Activated T-cell treated with anti-CD3 and anti-CD28 coated beads, Interleukin-2, amount 50 U/mL, for 24 hours (primary cell): ENCODE measurements at places on chromosomes 13 and 19.

DNA sequence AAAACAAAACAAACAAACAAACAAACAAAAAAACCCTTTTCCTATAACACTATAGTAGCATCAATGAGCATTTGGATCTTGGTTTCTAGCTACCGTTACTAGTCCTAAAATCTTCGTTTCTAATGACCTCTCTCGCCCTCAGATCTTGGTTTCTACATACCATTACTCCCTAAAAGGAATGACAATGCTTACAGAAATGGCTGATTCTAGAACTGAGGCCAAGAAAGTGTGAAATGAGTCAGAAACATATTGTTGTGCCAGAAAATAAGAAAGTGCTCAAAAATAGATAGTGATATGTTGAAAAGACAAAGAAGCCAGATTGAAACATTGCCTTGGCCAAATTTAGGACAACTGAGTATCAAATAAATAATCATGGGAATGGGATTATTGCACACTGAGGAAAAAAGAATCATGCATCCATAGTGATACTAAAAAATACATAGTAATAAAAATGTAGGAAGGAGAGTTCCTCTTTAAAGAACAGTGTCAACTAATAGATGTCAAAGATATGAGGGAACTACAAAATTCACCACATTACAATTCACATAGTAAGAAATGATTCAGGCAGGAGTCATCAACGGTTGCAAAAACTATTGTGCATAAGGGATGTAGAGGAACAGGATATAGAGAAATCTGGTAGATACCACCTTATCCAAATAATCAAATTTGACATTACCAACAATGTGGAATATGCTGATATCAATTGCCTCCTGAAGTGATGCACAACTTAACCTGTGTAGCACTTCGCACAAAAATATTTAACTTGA, 386.6 kb downstream of the DIAPH3 start:
- H3K27ac ChIP-seq: no peak overlapping the region
- no peaks in the 10 kb centered on the region for H3K4me1 ChIP-seq
- no peak overlapping the region for H3K4me3 ChIP-seq
- no peaks in the 10 kb centered on the region for H3K27me3 ChIP-seq
- no peaks in the 10 kb centered on the region for H3K36me3 ChIP-seq
- DNase-seq: no peak

GRCh38 chr19:51114087-51114729, 6.0 kb upstream of the CTU1 start:
- DNase-seq: peak; percentile 57
- H3K36me3 ChIP-seq: no peaks in the 10 kb centered on the region
- H3K27me3 ChIP-seq: no peaks in the 10 kb centered on the region
- peak overlapping the region; percentile 93 for H3K27ac ChIP-seq
- peak overlapping the region; percentile 28 for H3K4me3 ChIP-seq

DNA sequence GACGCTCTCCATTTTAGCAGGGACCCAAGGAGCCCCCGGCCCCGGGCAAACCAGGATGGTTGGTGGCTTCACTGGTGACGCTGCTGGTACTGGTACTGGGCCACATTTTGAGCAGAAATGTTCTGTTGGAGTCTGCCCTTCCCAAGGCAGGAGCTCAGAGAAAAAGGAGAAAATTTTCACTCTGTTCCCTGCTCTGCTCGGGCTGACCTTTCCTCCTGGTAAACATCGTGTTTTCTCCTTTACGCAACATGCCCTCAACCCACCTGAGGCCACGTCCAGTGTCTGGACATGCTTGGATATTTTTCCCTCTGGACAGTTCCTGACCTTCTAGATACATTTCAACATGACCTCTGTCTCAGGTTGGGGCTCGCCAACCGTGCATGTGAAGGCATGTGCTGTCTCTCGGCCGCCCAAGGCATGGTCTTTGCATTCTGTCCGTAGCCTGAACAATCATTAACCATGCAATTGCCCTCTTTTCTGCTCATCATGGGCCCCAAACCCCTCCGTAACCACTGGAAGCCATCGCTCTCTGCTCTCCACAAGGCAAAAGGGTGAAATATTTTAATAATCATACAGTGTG, 115.2 kb upstream of the PEG3 start:
- H3K4me3 ChIP-seq: no peak overlapping the region
- H3K36me3 ChIP-seq: peaks cover under 1% of the 10 kb centered on the region
- DNase-seq: no peak

DNA sequence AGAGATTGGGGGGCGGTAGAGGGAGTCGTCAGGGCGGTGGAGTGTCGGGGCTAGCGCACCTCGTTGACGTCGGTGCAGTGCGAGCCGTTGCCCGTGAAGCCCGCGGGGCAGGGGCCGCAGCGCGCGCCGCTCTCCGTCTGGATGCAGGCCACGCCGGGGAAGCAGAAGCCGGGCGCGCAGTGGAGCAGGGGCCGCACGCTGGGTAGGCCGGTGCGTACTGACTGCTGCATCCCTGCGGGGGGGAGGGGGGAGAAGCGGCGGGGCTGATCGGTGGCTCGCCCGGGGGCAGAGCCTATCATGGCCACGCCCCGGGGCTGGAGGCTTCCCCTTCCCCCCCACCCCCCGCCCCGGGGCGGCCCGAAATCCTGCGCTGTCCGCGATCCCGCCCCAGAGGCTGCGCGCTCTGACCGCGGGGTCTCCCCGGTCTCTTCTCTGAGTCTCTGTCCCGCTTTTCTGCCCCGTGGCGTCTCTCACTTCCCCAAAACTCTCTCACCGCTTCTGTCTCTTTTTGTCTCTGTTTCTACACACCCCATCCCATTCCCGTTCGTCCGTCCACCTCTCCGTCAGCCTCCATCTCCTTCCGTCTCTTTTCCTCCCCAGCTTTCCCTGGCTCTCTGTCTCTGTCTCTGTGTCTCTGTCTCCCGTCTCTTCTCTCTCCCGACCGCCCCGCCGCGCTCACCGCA, 1.1 kb downstream of the COMP start:
- H3K4me3 ChIP-seq: peak overlapping the region; percentile 39
- no peaks in the 10 kb centered on the region for H3K36me3 ChIP-seq
- H3K4me1 ChIP-seq: peaks cover 36% of the 10 kb centered on the region
- H3K27ac ChIP-seq: peak overlapping the region; percentile 37
- peak; percentile 52 for DNase-seq

DNA sequence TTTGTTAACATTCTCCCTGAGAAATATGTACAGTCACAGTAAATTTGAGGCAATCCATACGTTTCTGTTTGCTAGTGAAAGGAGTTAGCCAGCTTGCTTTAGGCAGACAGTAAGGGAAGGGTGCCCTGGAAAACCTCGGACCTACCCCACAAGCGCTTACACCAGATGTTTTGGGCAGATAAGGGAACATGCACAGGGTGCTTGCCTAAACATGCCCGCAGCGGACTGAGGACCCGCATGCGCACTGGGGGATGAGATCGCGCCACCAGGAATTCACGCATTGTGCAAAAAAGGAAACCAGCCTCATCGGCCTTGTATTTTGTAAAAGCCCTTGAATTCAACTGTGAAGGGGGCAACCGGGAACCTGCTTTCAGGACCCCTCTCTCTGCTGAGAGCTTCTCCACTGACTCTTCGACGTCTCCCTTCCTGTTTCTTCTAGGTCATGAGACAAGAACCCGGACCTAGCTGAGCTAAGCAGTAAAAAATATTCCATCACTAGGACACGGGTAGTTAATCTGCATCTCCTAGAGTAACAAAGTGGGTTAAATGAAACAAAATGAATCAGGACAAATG, 1399.2 kb upstream of the ATXN8OS start:
- no peak overlapping the region for H3K4me3 ChIP-seq
- no peaks in the 10 kb centered on the region for H3K27me3 ChIP-seq
- no peak for DNase-seq
- H3K4me1 ChIP-seq: no peaks in the 10 kb centered on the region

- H3K36me3 ChIP-seq: no peaks in the 10 kb centered on the region
- peaks cover 5% of the 10 kb centered on the region for H3K4me1 ChIP-seq
- H3K27me3 ChIP-seq: peaks cover 5% of the 10 kb centered on the region
- DNase-seq: no peak
- no peak overlapping the region for H3K4me3 ChIP-seq
- no peak overlapping the region for H3K27ac ChIP-seq
Observed at GRCh38 chr19:44839276-44839675, 6.8 kb upstream of the NECTIN2 start.

DNA sequence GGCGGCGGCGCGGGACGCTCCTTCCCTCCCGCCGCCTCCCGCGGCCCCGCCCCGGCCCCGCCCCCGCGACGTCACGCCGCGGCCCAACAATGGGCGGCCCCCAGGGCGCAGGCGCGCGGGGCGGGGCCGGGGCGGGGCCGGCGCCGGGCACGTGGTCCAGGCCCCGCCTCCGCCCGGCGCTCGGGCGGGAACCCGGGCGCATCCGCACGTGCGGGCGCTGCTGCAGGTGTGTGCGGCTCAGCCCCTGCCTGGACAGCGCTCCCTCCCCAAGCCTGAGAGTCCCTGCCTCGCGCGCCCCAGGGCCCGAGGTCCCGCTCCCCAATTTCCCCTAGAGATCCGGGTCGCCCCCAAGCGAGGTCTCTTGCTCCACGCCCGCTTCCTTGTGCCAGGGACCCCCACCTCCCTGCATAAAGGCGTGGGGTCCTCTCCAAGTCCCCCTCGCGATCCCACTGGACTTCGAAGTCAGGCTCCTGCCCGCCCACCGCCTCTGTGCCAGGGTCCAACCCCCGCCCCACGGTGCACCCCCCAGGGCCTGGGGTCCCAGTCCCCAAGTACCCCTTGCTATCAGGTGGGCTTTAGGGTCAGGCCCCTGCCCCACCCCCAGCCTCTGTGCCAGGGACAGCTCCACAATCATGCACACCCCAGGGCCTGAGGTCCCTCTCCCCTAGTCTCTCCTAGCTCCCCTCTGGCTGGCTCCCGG, at the start of gene MEX3D:
TSS of gene MEX3D (minus strand) at position 6 of the 700 bp plus-strand sequence. CDS start 267 bp downstream, outside the sequence.
- H3K4me1 ChIP-seq: no peaks in the 10 kb centered on the region
- no peak within 1 kb of the TSS for H3K27ac ChIP-seq
- DNase-seq: peak; percentile 85
- no peaks in the 10 kb centered on the region for H3K36me3 ChIP-seq
- H3K4me3 ChIP-seq: peak within 1 kb of the TSS; percentile 56
- peaks cover 6% of the 10 kb centered on the region for H3K27me3 ChIP-seq

DNA sequence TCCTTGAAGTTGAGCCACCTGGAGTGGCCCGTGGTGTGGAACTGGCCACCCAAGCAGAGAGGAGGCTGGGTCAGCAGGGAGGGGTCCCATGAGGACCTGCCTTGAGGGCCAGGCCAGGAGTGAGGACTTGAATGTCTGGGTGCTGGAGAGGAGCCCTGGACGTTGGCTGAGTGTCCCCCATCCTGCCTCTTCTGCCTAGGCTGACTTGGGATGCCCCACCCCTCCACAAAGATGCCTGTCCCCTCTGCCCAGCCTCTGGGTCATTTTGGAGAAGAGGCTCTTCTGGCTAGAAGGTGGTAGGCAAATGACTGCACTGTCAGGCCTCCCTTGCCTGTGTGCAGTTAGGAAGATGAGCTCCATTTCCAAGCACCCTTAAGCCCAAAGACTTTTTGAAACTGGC, 1.7 kb downstream of the SSBP4 start:
- H3K27me3 ChIP-seq: peaks cover 27% of the 10 kb centered on the region
- H3K4me1 ChIP-seq: peaks cover 76% of the 10 kb centered on the region
- DNase-seq: peak; percentile 35
- peaks cover 33% of the 10 kb centered on the region for H3K36me3 ChIP-seq
- peak overlapping the region; percentile 87 for H3K27ac ChIP-seq

DNA sequence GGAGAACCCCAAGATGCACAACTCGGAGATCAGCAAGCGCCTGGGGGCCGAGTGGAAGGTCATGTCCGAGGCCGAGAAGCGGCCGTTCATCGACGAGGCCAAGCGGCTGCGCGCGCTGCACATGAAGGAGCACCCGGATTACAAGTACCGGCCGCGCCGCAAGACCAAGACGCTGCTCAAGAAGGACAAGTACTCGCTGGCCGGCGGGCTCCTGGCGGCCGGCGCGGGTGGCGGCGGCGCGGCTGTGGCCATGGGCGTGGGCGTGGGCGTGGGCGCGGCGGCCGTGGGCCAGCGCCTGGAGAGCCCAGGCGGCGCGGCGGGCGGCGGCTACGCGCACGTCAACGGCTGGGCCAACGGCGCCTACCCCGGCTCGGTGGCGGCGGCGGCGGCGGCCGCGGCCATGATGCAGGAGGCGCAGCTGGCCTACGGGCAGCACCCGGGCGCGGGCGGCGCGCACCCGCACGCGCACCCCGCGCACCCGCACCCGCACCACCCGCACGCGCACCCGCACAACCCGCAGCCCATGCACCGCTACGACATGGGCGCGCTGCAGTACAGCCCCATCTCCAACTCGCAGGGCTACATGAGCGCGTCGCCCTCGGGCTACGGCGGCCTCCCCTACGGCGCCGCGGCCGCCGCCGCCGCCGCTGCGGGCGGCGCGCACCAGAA, 1.1 kb downstream of the SOX1 start:
- no peak for DNase-seq
- H3K4me1 ChIP-seq: peaks cover 21% of the 10 kb centered on the region
- H3K36me3 ChIP-seq: peaks cover 3% of the 10 kb centered on the region
- H3K4me3 ChIP-seq: no peak overlapping the region
- peaks cover 69% of the 10 kb centered on the region for H3K27me3 ChIP-seq
